ENCODE measurements at places on chromosomes 2 and 18.

GRCh38 chr2:181411105-181411849, 45.9 kb upstream of the ITGA4 start:
- DNase-seq, result no peak

DNA sequence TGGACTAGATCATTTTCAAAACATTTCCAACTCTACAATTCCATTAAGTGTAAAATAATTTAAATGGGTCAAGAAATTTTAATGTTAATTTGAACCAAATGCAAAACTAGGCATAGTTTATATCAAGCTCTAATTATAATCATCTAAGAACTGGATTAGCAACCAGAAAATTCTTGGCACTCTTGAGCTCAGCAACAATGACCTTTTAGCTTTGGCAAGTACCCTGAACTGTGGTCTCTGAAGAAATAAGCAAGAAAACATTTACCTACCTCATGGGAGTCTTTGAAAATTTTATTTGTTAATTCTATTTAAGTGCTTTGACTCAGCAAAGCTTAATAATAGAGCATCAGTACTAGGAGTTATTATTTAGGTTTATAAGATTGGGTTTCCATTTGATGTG, 313.2 kb downstream of the SATB2 start:
- DNase-seq, result no peak

DNA sequence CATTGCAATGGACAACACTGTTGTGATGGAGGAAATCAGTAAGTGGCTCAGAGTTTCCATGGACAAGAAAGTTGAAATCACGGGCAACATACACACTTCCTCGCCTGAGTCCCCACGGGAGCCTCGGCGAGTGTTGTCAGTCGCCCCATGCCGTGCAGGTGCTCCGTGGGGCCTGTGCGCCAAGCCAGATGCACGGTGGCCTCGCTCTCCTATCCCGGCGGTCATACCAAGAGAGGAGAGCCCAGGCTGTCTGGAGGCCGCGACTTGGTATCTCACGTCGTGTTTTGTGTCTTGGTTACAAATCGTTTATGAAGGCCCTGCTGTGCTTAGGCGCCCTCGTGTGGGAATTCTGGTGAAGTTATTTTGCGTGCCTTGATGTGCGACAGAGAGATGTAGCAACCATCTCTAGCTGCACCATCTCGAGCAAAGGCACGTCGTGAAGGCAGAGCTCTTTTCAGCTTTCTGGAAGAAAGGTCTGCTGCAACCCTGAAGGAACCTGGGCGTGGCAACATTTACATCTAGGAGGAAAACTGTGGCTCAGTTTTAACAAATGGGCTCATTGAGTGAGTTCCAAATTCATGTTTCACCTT, 21.8 kb downstream of the ATG4B start:
- peak; percentile 16 for DNase-seq

- DNase-seq, result no peak
These were observed 1282.3 kb upstream of the NRXN1 start for GRCh38 chr2:52314231-52314630.

- no peak for DNase-seq
These were observed 23.9 kb upstream of the EPAS1 start for GRCh38 chr2:46273225-46273863.

DNA sequence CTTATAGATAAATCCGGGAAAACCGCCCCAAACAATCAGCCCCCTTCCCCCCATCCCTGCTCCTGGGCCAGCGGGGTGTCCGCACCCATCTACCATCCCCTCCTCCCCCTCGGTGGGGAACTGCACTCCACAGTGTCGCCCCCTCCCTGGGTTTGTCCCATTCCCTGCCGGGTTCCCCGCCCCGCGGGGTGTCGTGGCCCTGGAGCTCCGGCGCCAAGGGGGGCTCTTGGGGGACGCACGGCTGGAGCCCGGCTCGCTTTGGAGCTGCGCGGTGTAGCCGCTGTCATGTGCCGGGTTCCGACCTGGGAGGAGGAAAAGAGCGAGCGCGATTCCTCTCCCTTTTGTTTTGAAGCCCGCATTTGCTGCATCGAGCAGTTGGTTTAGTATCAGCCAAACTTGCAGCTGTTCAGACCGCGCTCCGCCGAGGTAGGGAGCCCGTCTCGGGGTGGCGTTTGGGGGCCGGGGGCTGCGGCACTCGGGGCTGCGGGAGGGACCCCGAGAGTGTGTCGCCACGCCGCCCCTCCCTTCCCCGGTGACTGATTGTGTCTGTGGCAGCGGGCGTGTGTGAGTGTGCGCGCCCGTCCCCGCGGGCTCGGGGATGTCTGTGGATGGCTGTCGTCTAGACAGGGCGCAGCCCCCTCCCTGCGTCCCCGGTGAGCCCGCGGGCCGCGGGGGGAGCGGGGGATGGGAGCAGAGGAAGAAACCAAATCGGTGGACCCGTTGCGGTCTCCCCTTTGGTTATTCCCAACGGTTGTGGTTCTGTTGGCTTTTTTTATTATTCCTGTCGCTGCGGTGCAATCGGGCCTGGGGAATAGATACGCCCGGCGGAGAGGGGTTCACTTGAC, 797 bp downstream of the CTIF start:
- DNase-seq, result peak; percentile 19

GRCh38 chr18:46809145-46809544, 52.3 kb upstream of the ST8SIA5 start:
- DNase-seq, result no peak

DNA sequence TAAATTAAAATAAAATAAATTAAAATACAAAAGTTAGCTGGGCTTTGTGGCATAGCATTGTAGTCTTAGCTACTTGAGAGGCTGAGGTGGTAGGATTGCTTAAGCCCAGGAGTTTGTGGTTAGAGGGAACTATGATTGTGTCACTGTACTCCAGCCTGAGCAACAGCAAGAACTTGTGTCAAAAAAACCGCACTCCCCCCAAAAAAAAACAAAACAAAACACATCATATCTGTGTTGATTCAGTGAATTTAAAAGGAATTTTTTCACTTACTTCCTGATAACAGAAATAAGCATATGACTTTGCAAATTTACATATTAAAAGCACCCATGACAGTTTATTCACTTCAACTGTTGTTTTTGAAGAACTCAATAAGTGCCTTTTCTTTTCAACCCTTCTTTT, 68.1 kb upstream of the PELI1 start:
- DNase-seq, result no peak

DNA sequence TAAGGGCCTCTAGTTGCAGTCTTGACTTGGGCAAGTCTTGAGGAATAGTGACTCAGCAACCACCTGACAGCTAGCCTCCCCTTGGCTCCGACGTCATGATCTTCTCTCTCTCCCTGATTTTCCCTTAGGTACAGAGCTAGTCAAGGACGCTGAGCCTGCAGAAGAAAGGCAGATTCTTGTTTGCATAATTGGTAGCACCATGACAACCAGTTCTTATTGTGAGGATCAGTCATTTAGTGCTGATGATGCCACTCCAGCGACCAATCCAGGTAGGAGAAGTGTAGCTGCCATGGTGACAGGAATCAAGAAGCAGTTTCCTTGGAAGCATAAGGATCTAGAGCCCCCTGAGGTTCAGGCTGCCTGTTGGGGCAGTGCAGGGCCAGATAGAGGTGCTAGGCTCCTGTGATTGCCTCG, 2.8 kb upstream of the RESP18 start:
- no peak for DNase-seq

DNA sequence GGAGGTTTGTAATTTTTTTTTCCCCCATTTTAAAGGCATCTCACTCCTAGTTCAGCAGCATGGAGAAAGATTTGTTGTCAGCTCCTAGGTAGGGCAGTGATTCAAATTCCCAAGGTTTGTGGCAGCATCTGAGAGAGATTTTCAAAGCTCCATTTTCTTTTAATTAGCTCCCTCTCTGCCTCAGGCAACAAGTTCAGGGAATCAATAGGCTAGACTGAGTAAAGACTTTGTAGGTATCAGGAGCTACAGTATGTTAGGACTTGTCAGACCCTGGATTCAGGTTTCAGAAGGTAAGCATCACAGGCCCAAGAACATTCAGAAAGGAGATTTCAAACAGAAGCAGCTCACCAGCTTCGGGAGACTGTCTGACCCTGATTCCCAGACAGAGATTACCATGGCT, 273.3 kb upstream of the ERBB4 start:
- no peak for DNase-seq

GRCh38 chr18:51059969-51060368, 30.0 kb downstream of the SMAD4 start:
- DNase-seq, result no peak

GRCh38 chr2:119305497-119306195, 61.0 kb downstream of the C2orf76 start:
- no peak for DNase-seq

DNA sequence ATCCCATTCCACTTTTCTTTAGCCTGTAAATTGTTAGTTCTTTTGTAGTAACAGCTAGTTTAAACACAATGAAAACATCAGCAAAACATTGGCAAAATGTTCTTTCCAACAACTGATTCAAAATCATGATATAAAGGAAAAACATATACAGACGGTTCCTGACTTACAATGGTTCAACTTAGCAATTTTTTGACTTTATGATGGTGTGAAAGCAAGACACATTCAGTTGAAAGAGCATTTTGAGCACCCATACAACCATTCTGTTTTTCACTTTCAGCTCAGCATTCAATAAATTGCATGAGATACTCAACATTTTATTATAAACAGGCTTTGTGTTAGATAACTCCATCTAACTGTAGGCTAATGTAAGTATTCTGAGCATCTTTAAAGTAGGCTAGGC, 185.1 kb downstream of the NOL4 start:
- no peak for DNase-seq

DNA sequence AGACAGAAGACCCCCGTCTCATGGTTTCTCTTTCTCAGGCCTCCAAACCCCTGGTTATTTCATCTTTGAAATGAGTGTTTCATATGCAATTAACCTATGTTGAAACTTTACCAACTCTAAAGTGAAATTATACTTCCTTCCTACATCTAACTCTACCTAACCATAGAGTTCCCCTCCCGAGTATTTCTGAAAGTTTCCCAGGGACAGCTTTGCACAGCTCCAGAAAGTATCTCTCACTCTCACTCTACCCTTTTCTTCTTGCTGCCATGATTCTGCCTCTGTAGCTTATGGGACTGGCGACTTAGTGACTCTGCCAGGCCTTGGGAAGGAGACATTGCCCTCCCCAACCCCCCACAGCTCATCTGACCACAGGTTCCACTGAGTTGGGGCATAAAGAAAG, 107.9 kb downstream of the B3GNT2 start:
- DNase-seq, result no peak

DNA sequence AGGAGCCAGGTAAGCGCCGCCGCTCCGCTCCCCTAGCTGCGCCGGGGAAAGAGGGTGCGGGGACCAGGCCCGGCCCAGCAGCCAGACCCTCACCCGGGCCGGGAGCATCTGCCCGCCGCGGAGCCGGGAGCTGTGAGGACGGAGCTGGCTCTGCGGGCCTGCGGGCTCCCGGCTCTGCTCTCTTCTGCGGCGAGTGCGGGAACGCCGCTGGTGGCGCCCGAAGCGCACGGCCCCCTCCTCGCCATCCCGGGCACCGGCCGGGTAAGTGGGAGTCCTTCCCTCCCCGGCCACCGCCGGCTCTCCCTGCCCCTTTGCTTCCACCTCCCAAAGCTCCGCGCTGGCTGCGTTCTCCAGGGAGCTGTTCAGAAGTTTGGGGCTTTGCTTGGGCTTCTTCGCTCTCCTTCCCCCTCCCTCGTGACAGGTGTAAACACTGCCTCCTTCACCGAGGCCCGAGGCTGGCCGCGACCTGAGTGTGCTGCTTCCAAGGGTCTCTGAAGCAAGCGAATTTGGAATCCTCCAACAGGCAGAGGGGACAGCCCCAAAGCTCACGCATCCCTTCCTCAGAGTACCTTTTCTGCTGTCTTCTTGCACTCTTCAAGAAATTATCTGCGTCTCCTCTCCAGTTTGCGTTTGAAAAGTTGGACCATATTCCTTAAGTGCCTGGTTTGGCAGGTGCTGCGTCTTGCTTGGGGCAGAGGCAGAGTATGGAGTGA, 632 bp downstream of the AFTPH start:
- DNase-seq, result peak; percentile 30

DNA sequence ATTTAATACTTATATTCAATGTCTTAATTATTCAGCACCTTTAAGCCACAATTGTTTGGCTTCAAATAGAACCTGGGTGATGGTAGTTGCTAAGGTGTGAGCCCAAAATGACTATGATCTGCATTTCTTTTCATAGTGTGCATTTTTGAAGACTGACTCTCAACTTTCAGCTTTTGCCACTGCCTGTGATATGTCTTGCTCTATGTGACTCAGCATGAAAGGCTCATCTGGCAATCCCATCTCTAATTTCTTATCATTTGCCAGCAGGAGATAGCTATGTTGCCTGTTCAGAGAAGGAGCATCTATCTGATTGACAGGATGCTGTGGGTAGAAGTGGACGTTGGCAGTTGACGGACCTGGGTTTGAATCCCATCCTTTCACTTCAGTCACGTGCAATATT, 34.5 kb upstream of the CCDC93 start:
- no peak for DNase-seq

- no peak for DNase-seq
These were observed 57.2 kb downstream of the CDC42EP3 start for GRCh38 chr2:37614061-37614738.

GRCh38 chr2:42314892-42315468, 46.0 kb downstream of the COX7A2L start:
- no peak for DNase-seq

DNA sequence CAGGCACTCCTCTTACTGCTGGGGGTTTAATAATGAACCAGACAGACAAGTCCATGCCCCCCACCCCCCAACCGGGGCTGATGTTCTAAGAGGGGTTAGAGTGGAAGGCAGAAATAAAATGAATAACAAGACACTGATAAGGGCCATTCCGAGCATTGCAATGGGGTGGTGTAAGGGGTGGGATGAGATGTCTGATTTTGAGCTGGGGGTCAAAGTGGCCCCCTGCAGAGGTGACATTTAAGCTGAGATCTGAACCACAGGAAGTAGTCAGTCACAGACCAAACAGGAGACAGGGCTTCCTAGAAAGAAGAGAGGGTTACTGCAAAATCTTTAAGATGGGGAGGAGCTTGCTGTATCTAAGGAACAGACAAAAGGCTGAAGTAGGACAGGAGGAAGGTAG, 180.6 kb upstream of the SH3BP4 start:
- DNase-seq, result no peak

DNA sequence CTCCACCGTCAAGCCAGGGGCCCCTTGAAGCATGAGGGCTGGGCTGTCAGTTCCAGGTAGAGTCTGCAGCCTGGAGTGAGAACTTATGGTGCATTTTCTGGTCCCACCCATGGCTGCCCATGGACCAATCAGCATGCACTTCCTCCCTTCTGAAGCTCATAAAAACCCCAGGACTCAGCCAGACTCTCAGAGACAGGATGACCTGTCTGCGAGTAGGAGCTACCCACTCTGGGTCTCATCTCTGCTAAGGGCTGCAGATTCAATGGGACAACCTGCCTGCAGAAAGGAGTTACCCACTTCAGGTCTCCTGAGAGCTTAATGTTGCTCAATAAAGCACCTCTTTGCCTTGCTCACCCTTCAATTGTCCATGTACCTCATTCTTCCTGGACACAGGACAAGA, 9.4 kb upstream of the DUSP19 start:
- DNase-seq, result no peak

GRCh38 chr2:71336802-71337201, 5.2 kb downstream of the ZNF638 start:
- no peak for DNase-seq

- no peak for DNase-seq
These were observed 26.2 kb upstream of the CCDC150 start for GRCh38 chr2:196613302-196613701.

GRCh38 chr2:20868377-20868776, 45.5 kb upstream of the LDAH start:
- peak; percentile 65 for DNase-seq
